Fibroblast of the aortic adventitia (primary cell): ENCODE measurements at places on chromosomes 6 and 20. TPM values are rescaled to one million over a fixed set of nuclear protein-coding genes. Genes with fewer than 3 reads are reported as not detected.

Gene GJA10
- not detected in 2 replicates for total RNA-seq

Gene NTSR1
- total RNA-seq: 8.0 TPM in 1 of 2 replicates, not detected in the other

Gene ROS1
- 0.18 TPM in 1 of 2 replicates, not detected in the other for total RNA-seq

Gene WFDC10A
- total RNA-seq: not detected in 2 replicates

Gene ADGRF4
- 0.82 and 2.7 TPM in 2 replicates for total RNA-seq
